ENCODE measurements at places on chromosomes 7 and 10. TPM values are rescaled to one million over a fixed set of nuclear protein-coding genes. Genes with fewer than 3 reads are reported as not detected.

FGFR2 gene
- total RNA-seq = 16.2 TPM

LEP gene
- total RNA-seq = not detected

SPDYE16 gene
- total RNA-seq = 0.28 TPM

PHYH gene
- 23.8 TPM for total RNA-seq

- peaks cover 11% of the 10 kb centered on the region for H3K4me1 ChIP-seq
- no peaks in the 10 kb centered on the region for H3K36me3 ChIP-seq
- no peak for DNase-seq
- no peak overlapping the region for H3K4me3 ChIP-seq
These were observed 53.9 kb upstream of the ARID5B start for GRCh38 chr10:61847640-61848039.

ABCC2 gene
- 1.2 TPM for total RNA-seq

DNA sequence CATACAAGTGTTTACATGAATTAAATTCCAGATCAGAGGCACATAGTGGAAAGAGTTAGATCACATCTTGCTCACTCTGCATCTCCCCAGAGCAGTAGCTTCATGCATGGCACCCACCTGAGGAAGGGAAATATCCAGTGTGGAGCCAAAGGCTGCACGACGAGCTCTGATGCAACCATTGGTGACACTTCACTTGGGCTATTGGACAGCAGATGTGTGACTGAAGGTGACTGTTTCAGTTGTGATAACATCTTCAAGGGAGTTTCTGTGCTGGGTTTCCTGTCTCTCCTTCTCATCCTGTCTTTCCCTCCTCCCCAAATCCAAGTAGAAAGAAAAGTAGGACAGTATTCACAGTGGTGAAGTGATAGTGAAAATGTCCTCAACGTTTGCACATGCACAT, 115.0 kb downstream of the TAF3 start:
- H3K27ac ChIP-seq = no peak overlapping the region
- H3K4me1 ChIP-seq = peaks cover 5% of the 10 kb centered on the region
- no peaks in the 10 kb centered on the region for H3K27me3 ChIP-seq

GRCh38 chr10:89634637-89635036, 10.4 kb downstream of the PANK1 start:
- H3K36me3 ChIP-seq = no peaks in the 10 kb centered on the region
- no peak for DNase-seq
- no peaks in the 10 kb centered on the region for H3K27me3 ChIP-seq

- H3K4me3 ChIP-seq = no peak overlapping the region
- no peaks in the 10 kb centered on the region for H3K27me3 ChIP-seq
- no peak for DNase-seq
- H3K4me1 ChIP-seq = peaks cover 39% of the 10 kb centered on the region
These were observed 34.8 kb downstream of the DIP2C start for GRCh38 chr10:654647-654996.
